NCI-H524 (cell line): ENCODE measurements at places on chromosomes 4 and X.

GRCh38 chrX:10158279-10159144 lies 1.7 kb downstream of the CLCN4 start:
- DNase-seq: peak; percentile 76

DNA sequence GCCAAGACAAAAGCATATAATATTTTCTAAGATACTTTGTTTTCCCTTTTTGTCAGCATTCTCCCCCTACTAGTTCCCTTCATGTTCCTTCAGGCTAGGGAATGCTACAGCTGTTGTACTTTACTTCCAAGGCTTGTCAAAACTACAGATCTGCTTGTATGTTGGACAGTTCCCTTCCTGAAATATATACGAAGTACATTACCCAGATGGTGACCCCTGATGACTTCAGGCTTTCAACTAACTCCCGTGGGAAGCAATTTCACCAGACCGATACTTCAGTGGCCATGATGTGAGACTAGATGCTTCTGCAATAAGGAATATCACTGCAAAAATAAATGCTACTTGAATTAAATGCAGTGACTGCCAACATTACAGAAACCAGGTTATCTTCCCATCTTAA lies 332.8 kb downstream of the SH2D1A start:
- no peak for DNase-seq

- no peak for DNase-seq
These were observed 271.6 kb downstream of the TLL1 start for GRCh38 chr4:166144607-166145006.

GRCh38 chr4:141575884-141576283 lies 60.5 kb upstream of the IL15 start:
- DNase-seq: no peak

DNA sequence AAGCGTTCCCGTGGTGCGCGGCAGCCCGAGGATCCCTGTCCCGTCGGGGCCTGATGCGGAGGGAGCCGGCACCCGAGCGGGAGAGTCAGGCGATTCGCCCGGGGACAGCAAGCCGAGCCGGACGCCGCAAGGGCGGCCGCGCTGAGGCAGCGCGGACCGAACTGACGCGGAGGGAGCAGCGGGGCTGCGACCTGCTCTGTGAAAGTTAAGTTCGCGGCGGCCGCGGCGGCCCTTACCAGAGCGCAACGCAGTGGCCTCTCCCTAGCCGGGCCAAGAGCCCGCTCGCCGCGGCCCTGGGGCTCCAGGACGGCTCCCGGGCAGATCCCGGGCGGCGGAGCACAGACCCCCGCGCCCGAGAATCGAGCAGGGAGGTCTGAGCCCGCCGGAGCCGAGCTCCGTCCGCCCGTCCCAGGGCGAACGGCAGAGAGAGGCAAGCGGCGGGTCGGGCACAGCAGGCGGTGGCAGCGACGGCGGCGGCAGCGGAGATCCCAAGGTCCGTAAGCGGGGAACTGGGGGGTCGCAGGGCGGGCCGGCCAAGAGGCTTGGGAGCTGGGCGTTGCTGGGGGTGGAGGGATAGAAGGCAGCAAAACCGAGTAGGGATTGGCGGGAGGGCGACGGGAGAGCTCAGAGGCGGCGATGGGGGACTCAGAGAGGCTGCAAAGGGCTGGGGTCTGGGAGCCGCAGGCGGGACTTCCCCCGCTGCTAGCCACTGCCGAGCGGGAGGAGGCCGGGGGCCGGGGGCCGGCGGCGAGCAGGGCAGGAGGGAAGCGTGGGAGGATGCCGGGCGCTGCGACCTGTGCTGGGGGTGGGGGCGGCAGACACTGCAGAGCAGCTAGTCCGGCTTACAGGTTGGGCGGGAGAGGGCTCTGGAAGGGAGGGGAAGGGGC lies 1.0 kb downstream of the GPR50 start:
- DNase-seq: peak; percentile 23

GRCh38 chrX:145715641-145716138 lies 101.9 kb upstream of the SLITRK2 start:
- DNase-seq: no peak

DNA sequence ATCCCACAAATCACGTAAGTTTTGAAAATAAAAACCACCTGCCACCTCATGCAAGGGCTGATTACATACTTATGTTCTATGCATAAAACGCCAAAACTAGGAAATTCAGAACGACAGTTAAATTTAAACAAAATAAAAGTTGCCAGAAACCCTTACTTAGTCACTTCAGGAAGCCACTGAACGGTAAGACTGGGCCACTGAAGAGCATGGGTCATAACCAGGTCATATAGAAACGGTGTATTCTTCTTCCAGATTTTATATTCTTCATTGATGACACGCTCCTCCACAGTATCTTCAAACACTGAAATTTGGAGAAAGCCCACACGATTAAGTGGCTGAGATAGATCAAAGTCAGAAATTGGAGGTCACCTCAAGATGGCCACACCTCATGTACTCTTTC lies 1.2 kb downstream of the RBBP7 start:
- DNase-seq: no peak

GRCh38 chr4:173420801-173421200 lies 21.9 kb upstream of the SCRG1 start:
- DNase-seq: no peak

DNA sequence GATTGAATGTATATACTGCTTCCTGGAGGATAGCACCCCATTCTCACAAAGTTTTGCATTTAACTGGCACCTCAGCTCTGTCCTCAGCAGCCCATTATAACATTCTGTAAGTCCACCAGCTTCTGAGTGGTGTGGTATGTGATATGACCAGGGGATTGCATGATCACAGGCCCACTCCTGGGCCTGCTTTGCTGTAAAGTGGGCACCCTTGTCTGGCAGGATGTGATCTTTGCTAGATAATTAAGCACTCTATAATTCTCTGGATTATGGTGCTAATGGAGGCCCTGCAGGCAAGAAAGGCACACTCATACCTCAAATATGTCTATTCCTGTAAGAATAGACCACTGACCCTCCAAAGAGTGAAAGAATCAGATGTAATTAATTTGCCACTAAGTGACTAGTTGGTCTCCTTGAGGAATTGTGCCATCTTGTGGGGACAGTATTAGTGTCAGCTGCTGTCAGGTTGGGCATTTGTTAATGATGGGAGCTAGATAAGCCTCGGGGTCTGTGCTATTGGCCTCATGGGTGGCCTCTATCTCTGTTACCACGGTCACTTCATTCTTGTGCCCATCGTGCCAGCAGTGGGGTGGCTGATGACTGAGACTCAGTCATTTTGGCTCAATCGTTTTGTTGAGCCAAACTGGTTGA lies 2.2 kb upstream of the CFI start:
- DNase-seq: peak; percentile 52

DNA sequence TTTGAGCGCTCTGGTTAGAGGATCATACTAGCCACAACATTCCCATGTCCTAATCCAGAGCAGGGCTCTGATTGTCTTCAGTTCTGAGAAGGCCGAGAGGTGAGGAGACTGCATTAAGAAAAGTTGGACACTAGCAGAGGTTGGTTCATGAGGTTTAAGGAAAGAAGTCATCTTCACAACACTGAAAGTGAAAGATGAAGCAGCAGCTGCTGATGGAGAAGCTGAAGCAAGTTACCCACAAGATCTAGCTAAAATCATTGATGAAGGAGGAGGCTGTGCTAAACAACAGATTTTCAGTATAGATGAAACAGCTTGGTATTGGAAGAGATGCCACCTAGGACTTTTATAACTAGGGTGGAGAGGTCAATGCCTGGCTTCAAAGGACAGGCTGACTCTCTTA lies 36.8 kb downstream of the RAP1GDS1 start:
- DNase-seq: no peak

GRCh38 chr4:26992657-26993361 lies 132.2 kb downstream of the STIM2 start:
- no peak for DNase-seq

DNA sequence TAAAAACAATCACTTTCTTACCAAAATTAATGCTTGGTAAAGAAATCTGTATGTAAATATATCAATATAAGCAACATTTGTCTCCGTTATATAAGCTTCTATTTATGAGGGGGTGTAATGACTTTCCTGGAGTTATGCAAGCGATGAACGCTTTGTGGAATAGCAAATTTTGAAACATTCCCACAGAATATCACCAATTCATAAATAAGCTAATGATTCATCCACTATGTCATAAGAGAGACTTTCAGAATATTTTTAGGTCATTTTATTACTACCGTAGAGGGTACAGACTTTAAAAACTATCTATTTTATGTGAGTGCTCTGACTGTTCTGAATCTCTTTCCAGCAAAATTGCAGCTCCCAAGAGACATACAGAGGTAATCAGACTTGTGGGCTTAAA lies 179.5 kb upstream of the FTHL17 start:
- DNase-seq: no peak

GRCh38 chrX:41259516-41259915 lies 74.4 kb upstream of the DDX3X start:
- DNase-seq: peak; percentile 89
